ENCODE measurements at places on chromosomes 1 and 21. TPM values are rescaled to one million over a fixed set of nuclear protein-coding genes. Genes with fewer than 3 reads are reported as not detected.

DNA sequence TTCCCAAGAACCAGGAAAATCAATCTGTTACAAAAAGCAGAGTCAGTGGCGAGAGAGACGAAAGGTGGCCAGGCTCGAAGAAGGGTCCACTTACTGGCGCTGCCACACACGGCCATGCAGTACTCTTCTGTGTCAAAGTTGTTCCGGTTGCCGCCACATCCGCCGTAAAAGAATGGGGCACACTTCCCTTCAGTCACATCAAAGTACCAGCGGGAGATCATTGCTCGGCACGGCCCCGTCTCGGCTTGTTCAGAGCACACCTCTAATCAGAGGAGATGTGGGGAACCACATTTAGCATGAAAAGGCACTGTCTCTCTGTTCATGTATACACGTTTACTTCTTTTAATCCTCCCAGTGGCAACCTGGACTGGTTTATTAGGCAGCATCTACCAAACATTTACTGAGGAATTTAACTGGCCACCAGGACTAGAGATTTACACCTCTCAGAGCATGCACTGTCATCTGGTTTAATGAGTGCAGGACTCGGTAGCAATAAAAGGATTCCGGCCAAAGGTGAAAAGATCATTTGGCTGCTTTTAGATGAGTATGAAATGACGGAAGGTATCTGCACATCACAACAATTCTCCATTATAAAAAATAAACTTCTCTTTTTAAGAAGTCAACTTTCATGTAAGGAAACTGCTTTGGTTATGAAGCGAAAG is 170.5 kb downstream of the APP start:
- DNase-seq, result no peak

- DNase-seq, result no peak
Observed at GRCh38 chr1:24857507-24858133, 72.5 kb downstream of the RUNX3 start.

RIPPLY3 gene
- not detected for total RNA-seq

GRCh38 chr21:41199588-41199987 is 31.6 kb downstream of the BACE2 start:
- no peak for DNase-seq

DNA sequence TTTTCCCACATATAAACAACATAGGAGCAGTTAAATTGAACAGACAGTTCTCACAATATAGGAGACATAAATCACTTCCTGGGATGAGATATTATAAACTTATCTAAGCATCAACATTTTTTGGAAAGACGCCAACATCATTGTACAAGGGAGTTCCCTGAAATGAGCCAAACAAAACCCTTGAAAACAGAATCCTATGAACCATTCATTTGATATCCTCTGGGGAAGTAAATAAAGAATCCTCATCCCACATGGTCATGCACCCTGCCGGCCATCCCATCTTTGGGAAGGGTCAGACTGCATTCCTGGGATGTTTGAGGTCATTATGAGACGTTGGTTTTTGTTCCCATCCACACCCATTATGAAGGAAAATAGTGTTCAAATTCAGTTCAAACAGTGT is 111.8 kb upstream of the USP25 start:
- no peak for DNase-seq

- DNase-seq, result no peak
Observed at GRCh38 chr1:245094954-245095353, 59.8 kb upstream of the KIF26B start.

NTNG1 gene
- total RNA-seq, result 42.3 TPM

KRTAP21-2 gene
- total RNA-seq, result not detected

GRCh38 chr21:29465546-29465945 is 166.8 kb downstream of the BACH1 start:
- no peak for DNase-seq
